AG04450 (cell line): ENCODE measurements at places on chromosomes 2 and 18. TPM values are rescaled to one million over a fixed set of nuclear protein-coding genes. Genes with fewer than 3 reads are reported as not detected.

Gene GAD1
- not detected in 2 replicates for polyA plus RNA-seq

Gene INHBB
- 0.05 and 0.09 TPM in 2 replicates for polyA plus RNA-seq

Gene SMAD7
- polyA plus RNA-seq: 7.4 and 8.0 TPM in 2 replicates

Gene NOTO
- polyA plus RNA-seq: not detected in 2 replicates

Gene FIGN
- 2.1 and 2.2 TPM in 2 replicates for polyA plus RNA-seq

Gene IRS1
- polyA plus RNA-seq: 32.9 and 36.6 TPM in 2 replicates

Gene ALLC
- not detected in 2 replicates for polyA plus RNA-seq

Gene IFIH1
- 2.0 and 2.2 TPM in 2 replicates for polyA plus RNA-seq

Gene SCG2
- polyA plus RNA-seq: 1.5 and 1.8 TPM in 2 replicates

Gene DSG1
- polyA plus RNA-seq: not detected in 2 replicates

Gene ACVR1C
- 0.04 and 0.14 TPM in 2 replicates for polyA plus RNA-seq

Gene TSGA10
- polyA plus RNA-seq: 1.4 and 1.8 TPM in 2 replicates

Gene MCM6
- 22.8 and 27.3 TPM in 2 replicates for polyA plus RNA-seq

Gene ATOH8
- polyA plus RNA-seq: 2.8 and 3.9 TPM in 2 replicates

Gene ERICH2
- polyA plus RNA-seq: not detected in 2 replicates

Gene RFX8
- polyA plus RNA-seq: 1.8 and 2.3 TPM in 2 replicates

Gene TOGARAM2
- 0.30 and 0.42 TPM in 2 replicates for polyA plus RNA-seq

Gene PNO1
- 11.9 and 14.2 TPM in 2 replicates for polyA plus RNA-seq

Gene LINC00305
- polyA plus RNA-seq: not detected in 2 replicates

Gene COL3A1
- polyA plus RNA-seq: 1,314 and 1,396 TPM in 2 replicates

Gene ANKRD30B
- not detected in 2 replicates for polyA plus RNA-seq

Gene EPB41L3
- 36.6 and 45.0 TPM in 2 replicates for polyA plus RNA-seq

Gene TUBA3E
- polyA plus RNA-seq: not detected in 2 replicates

Gene PTPRM
- 81.1 and 81.5 TPM in 2 replicates for polyA plus RNA-seq

Gene SP5
- polyA plus RNA-seq: not detected in 2 replicates

Gene SCTR
- polyA plus RNA-seq: not detected in 2 replicates

Gene ZNF396
- 0.78 and 1.1 TPM in 2 replicates for polyA plus RNA-seq

Gene LCT
- polyA plus RNA-seq: not detected in 2 replicates

Gene G6PC2
- polyA plus RNA-seq: not detected in 2 replicates

Gene TAF1B
- 17.2 and 25.8 TPM in 2 replicates for polyA plus RNA-seq

Gene RAB6D
- polyA plus RNA-seq: 0.04 and 0.09 TPM in 2 replicates

Gene ASAP2
- 24.6 and 30.0 TPM in 2 replicates for polyA plus RNA-seq

Gene GREB1L
- 0.01 TPM in 1 of 2 replicates, not detected in the other for polyA plus RNA-seq

Gene RAPH1
- 6.0 and 7.6 TPM in 2 replicates for polyA plus RNA-seq

Gene MYCN
- not detected in 2 replicates for polyA plus RNA-seq
